Stimulated activated CD4-positive, alpha-beta T cell treated with anti-CD3 and anti-CD28 coated beads, Interleukin-15, amount 100 ng/mL, for 48 hours (primary cell): ENCODE measurements at places on chromosomes 12 and 14.
A peak's percentile ranks its signal among the peaks of the same experiment; 100 is the strongest.

- DNase-seq = no peak
Observed at GRCh38 chr14:93982230-93983007, 6.0 kb upstream of the ASB2 start.

GRCh38 chr12:101885912-101886561, 8.7 kb downstream of the DRAM1 start:
- no peak for DNase-seq

GRCh38 chr14:103504991-103505565, 17.6 kb downstream of the CKB start:
- DNase-seq = no peak

DNA sequence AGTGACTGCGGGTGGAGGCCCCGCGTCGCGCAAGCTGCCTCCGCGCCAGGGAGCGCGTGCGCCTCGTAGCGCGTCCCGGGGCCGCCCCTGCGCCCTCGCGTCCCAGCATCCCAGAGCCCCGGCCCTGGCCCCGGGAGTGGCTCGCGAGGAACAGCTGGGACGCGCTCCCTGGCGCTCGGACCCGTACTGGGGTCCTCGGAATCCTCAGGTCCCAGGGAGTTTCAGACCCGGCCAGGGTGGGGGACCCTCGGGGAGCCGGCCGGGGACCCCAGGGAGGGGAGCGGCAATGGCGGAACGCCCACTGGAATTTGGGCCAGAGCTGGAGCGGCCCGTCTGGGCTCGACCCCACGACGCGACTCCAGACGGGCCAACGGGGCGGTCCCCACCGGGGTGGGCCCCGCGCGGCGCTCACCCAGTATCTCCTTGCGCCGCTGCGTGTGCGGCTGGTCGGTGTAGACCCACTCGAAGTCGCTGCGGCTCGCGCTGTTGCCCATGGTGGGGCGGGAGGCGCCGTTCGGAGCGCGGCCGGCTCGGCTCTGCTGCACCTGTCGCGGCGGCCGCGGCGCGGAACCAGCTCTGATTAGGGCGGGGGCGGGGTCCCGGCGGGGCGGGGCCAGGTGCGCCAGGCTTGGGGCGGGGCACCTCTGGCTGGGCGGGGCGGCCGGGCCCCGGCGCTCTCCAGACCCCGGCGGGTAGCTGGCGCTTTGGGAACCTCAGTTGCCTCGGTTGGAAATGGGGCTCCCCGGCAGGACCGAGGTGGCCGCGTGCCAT, at the start of gene DEGS2:
Gene DEGS2 (minus strand): TSS at position 552 of the 771 bp plus-strand sequence. CDS start 58 bp downstream, at position 494.
- peak; percentile 50 for DNase-seq

GRCh38 chr14:91307652-91308051, 63.1 kb upstream of the GPR68 start:
- no peak for DNase-seq

DNA sequence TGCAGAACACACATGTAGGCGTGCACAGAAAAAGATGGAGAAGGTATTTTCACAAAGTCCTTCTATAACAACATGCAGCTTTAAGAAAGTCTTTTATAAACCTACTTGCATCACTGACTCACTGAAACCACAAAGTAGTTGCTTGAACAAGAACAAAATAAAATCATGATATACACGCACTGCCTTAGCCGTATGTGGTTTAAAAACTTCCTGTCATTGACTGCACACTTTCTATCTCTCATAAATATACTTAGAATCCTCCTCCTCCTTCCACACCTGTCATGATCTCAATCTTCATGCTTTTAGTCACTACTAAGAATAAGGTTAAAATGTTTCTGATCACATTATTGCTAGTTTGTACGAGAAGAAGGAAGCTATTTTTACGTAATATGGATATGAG, 31.8 kb upstream of the RAD51AP1 start:
- DNase-seq = no peak

DNA sequence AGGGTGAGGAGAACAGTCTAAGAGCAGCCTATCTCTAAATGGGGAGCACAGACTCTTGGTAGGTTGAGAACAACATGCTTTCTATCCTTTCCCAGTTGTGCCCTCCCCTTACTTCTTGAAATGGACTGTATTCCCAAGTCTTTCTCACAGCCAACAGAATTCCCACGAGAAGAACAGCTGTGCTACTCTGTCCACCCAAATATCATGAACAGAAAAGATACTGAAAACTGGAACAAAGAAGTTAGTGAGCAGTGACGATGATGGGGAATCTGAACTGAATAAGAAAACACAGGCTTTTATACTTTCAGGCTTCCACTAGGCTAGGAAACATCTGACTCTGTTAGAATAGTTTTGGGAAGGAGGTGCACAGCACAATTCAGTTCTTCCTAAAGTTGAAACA, 3.4 kb downstream of the NACA start:
- DNase-seq = no peak

GRCh38 chr14:72745991-72746980, 147.6 kb downstream of the DPF3 start:
- DNase-seq = no peak

- no peak for DNase-seq
Observed at GRCh38 chr14:90114554-90114953, 52.8 kb downstream of the KCNK13 start.

GRCh38 chr14:76958980-76959710, 69.4 kb downstream of the IRF2BPL start:
- no peak for DNase-seq

GRCh38 chr14:102644523-102644922, 52.1 kb downstream of the RCOR1 start:
- no peak for DNase-seq

GRCh38 chr14:77043177-77043983, 14.9 kb upstream of the IRF2BPL start:
- peak; percentile 45 for DNase-seq

DNA sequence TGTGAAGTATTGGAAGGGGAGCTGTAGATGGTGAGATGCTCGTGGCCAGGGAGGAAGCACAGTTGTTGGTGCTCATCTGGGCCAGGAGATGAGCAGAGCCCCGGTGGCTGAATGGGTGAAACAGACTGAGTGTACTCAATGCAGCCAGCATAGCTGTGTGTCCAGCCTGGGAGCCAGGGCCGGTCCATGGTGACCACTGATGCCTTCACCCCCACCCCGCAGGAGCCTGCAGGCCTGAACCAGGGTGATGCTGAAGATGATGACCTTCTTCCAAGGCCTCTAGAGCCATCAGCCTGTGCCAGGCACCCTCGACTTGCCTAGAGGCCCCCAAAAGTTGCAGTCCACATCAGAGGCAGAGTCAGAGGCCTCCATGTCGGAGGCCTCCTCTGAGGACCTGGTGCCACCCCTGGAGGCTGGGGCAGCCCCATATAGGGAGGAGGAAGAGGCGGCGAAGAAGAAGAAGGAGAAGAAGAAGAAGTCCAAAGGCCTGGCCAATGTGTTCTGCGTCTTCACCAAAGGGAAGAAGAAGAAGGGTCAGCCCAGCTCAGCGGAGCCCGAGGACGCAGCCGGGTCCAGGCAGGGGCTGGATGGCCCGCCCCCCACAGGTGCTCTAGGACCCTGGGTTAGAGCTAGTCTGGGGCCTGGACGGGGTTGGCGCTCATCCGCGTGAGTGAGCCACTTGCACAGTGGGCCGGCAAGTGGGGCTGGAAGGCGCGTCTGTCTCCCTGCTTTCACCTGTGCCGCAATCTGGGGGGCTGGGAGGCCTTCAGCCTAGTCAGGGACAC, 3.0 kb downstream of the TNFAIP2 start:
- no peak for DNase-seq

DNA sequence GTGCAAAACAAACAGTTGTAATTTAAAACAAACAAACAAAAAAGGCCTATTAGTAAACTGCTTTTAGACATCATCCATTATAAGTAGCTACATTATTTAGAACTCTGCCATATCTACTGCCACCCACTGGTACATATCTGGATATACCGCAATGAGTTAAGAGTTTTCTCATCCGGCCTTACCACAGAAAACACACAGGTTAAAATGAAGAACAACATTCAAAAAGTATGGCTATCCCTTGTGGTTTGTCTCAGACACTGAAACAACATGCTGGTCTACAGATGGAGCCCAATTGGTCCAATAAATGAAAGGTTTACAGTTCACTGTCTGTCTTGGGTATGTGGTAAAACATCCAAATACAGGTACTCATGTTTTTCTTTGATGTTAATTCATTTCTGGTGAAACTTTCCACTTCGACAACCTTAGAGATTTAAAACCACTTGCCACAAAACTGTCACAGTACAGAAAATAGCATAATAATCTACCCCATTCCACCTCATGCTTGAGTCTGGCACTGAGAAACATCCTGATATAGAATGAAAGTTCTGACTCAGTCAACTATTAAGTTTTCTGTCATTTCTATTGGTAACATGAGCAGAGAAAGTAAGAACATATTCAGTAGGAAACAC, 354.3 kb downstream of the CEP128 start:
- DNase-seq = no peak

GRCh38 chr12:4648104-4648500, 749 bp downstream of the AKAP3 start:
- DNase-seq = no peak

- DNase-seq = no peak
Observed at GRCh38 chr12:104627990-104628830, 171.5 kb downstream of the CHST11 start.

- DNase-seq = no peak
Observed at GRCh38 chr12:28998662-28999120, 150.4 kb upstream of the FAR2 start.

- no peak for DNase-seq
Observed at GRCh38 chr14:81178063-81178462, 42.7 kb downstream of the GTF2A1 start.

DNA sequence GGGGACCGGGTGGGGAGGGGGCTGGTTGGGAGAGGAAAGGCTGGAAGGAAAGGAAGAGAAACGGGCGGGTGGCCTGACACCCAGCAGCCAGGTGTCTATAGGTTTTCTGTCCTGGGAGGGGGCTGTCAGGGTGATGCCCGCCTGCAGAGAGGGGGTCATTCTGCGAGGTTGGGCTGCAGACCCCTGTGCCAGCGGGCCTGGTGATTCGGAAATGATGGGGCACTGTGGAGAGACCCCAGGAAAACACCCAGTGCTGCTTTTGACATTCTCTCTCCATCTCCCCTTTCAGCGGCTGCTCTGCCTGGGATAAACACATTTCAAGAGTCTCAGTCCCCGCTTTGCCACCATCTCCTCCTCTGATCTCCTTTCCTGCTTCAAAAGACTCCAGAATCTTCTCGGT, 168.5 kb upstream of the RTL1 start:
- no peak for DNase-seq

- no peak for DNase-seq
Observed at GRCh38 chr12:38817942-38818341, 87.4 kb downstream of the CPNE8 start.
